Activated CD8-positive, alpha-beta memory T cell treated with anti-CD3 and anti-CD28 coated beads for 24 hours (primary cell): ENCODE measurements at places on chromosomes 7 and 10.

DNA sequence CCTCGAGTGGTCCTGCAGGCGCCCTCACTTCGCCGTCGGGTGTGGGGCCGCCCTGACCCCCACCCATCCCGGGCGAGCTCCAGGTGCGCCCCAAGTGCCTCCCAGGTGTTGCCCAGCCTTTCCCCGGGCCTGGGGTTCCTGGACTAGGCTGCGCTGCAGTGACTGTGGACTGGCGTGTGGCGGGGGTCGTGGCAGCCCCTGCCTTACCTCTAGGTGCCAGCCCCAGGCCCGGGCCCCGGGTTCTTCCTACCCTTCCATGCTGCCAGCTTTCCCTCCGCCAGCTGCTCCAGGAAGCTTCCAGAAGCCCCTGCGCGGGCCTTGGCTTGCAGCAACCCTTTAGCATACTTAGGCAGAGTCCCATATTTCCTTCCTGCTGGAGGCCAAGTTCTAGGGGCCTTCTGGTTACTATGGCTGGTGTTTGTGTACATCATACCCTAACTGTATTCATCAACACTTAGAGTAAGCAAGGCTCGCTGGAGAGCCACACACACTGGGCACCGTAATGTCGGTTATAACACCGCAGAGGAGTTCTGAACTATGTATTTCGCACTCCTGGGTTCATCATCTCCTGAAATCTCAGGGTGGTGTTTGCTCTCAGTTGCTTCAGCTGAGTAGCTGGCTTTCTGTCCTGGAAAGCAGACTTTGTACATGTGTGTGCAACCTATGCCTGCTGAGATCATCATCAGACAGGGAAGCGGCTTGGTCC, 471 bp downstream of the MGMT start:
- no peak for DNase-seq

GRCh38 chr7:44150966-44151941, 10.1 kb upstream of the MYL7 start:
- DNase-seq: no peak

DNA sequence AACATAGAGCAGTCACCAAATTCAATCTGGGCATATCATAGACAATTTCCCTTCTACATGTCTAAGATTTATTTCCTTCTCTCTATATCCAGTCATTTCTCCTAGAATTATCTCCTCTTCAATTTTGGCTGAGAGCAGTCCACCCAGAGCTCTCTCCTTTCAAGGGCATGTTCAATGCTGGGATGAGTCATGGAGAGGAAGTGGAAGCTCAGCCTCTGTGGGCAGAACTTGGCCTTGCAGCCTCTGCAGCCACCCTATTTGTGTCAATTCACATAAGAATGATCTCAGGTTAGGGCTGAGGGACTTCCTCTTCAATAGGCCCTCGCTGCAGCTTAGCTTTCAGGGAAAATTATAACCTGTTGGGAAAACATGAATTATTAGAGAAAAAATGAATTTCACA, 560.8 kb downstream of the POM121L12 start:
- DNase-seq: no peak

- DNase-seq: no peak
Observed at GRCh38 chr7:40888499-40888898, 753.7 kb downstream of the SUGCT start.

DNA sequence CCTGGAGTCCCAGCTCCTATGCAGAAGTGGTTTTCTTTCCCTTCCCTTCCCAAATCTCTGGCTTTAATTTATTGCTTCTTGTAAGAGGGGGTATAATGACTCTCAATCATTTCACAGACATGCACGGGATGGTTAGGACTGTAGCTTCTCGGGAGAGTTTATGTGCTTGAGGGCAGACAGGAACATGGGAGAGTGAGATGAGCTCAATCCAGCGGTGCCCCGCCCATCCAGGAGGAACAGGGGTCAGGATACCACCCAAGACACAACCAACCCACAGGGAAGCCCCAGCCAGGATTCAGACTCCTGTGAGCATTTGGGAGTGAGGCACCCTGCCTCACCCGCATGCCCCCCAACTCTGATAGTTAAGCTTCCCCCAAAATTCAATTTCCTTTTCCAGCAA, 33.7 kb upstream of the GATAD1 start:
- no peak for DNase-seq
